ENCODE measurements at places on chromosomes 6 and 20.
A peak's percentile ranks its signal among the peaks of the same experiment; 100 is the strongest.

DNA sequence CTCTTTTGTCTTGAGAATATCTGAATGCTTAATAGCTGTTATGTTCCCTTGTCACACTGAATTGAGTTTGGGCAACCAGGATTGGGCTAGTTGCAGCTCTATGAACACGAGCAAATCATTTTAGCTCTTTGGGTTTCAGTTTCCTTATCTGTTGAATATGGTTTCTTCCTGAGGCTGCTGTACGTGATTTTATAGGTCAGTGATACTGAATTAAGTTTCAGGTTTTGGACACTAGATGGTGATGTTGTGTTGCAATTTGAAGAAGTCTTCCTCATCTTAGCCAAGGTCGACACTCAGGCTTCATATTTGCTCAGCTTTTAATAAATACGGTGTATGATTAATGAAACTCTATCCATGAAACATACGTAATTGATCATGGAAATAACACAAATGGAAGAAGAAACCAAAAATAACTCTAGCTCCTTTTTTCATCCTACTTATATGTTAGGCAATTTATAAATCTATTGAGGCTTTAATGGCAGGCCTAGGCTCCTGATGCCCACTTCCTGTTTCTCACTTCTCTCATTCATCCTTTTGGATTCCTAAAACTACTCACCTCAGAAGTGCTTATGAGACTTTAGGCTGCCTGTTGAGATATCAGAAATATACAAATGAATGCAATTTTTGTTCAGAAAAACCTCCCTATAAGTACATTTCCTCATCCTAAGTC lies 354.1 kb upstream of the MAP3K7 start:
- DNase-seq = peak; percentile 80

- DNase-seq = no peak
Measured at GRCh38 chr6:3318226-3318625, 59.5 kb downstream of the PSMG4 start.

DNA sequence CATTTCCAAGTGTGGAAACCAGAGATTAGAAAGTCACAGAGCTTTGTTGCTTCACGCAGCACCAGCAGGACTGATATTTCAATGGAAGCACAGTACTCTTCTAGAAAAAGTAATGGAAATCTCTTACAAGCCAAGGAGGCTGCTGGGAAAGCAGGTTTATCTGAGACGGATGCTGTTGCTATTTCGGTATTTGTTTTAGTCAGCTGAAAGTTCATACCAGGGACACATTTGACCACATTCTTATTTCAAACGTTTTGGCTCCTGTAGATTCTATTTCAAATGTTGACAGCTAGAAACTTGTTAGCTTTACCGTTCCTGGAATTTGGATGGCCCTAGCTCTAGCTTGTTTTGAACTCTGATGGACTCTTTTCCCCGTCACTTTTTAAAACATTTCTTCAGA lies 3.7 kb upstream of the TMEM242 start:
- no peak for DNase-seq

GRCh38 chr6:137313211-137313610 lies 94.0 kb upstream of the IFNGR1 start:
- no peak for DNase-seq

DNA sequence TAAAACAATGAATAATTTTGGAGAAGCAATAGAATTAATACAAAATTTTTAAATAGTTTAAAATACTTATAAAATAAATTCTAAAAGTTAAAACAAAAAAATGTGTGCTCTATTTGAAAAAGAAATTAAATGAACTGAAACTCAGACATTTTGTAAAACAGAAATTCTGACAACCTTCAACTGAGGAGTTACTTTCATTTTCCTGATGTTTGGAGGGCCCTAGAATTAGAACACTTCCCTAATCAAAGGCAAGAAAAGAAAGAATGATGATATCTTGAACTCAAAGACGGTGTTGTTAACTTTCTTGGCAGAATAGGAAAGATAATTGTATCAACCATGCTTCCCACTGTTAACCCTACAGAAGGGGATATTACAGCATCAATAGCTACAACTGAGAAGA lies 27.9 kb downstream of the SNX14 start:
- no peak for DNase-seq

All from NCI-H748 treated with DMSO at 0.1 percent for 48 hours (cell line).